H9 (cell line): ENCODE measurements at places on chromosomes 7 and 10. TPM values are rescaled to one million over a fixed set of nuclear protein-coding genes. Genes with fewer than 3 reads are reported as not detected.

The GOLGA7B gene
- total RNA-seq: 0.02 and 0.04 TPM in 2 replicates

The ANKMY2 gene
- 10.4 and 12.7 TPM in 2 replicates for total RNA-seq

The ABCB4 gene
- total RNA-seq: 0.20 and 0.26 TPM in 2 replicates

The SORBS1 gene
- 21.5 and 24.3 TPM in 2 replicates for total RNA-seq

The ETV1 gene
- total RNA-seq: 68.5 and 71.8 TPM in 2 replicates

The JCAD gene
- 0.66 and 0.77 TPM in 2 replicates for total RNA-seq

The PNLIPRP2 gene
- 0.24 and 0.26 TPM in 2 replicates for total RNA-seq

The TYW1 gene
- 21.9 and 22.3 TPM in 2 replicates for total RNA-seq

The TFPI2 gene
- 3.8 and 4.4 TPM in 2 replicates for total RNA-seq

The CRPPA gene
- 1.6 and 1.9 TPM in 2 replicates for total RNA-seq

The UPK3BL2 gene
- 2.7 and 4.6 TPM in 2 replicates for total RNA-seq

The UCN3 gene
- total RNA-seq: not detected in 2 replicates

The AFAP1L2 gene
- total RNA-seq: 0.77 and 1.0 TPM in 2 replicates

The MALSU1 gene
- 78.3 and 83.4 TPM in 2 replicates for total RNA-seq

The EPHB4 gene
- 132 and 135 TPM in 2 replicates for total RNA-seq
